ENCODE measurements at places on chromosomes 4 and X.

GRCh38 chr4:75141162-75141561, 208.2 kb downstream of the PARM1 start:
- no peak for DNase-seq

GRCh38 chr4:11615601-11616000, 186.9 kb upstream of the HS3ST1 start:
- no peak for DNase-seq

GRCh38 chr4:94426783-94427182, 25.0 kb upstream of the PDLIM5 start:
- DNase-seq: no peak

GRCh38 chr4:151087467-151087866, 12.0 kb upstream of the RPS3A start:
- no peak for DNase-seq

GRCh38 chr4:146545102-146545501, 23.4 kb upstream of the SLC10A7 start:
- no peak for DNase-seq

GRCh38 chrX:38357747-38358673, 5.6 kb downstream of the OTC start:
- no peak for DNase-seq

DNA sequence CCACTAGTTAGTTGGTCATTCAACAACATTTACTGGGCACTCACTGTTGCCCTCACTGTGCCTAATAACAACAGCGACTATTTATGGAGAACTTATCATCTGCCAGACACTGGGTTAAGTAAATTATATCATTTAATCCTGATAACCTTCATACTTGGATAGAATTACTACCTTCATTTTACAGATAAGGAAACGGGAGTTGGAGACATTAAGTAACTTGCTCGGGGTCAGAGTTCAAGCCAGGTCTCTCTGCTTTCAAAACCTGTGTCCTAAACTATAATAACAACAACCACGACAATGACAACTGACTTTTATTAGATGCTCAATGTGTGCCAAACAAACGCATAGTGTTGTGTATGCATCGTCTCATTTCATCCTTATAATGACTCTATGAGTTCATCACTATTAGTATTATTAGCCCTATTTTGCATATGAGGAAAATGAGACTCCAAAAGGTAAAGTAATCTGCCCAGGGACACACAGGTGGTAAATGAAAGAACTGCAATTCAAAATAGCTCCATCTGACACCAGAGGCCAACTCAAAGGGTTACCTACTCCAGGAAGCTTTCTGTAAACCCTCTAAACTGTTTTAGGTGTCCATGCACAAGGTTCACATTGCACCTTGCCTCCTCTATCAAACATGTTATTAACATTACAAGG, 98.4 kb upstream of the ACSL4 start:
- DNase-seq: no peak

DNA sequence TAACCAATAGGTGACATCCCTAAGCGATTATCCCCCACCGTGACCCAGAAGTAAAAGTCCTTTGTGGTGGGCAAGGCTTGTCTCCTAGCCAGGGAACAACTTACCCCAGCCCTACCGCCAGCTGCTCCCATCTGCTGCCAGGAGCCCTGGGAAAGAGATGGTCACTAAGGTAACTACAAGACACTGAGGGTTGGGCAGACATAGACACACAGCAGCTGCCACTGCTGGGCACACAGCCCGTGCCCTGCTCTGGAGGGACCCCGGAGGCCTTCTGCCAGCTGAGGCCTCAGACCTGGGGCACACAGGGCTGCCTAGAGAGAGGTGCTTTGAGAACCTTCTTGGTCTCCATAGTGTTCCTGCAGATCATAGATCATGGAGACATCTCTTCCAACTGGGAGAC, 53.0 kb upstream of the PROM1 start:
- no peak for DNase-seq

DNA sequence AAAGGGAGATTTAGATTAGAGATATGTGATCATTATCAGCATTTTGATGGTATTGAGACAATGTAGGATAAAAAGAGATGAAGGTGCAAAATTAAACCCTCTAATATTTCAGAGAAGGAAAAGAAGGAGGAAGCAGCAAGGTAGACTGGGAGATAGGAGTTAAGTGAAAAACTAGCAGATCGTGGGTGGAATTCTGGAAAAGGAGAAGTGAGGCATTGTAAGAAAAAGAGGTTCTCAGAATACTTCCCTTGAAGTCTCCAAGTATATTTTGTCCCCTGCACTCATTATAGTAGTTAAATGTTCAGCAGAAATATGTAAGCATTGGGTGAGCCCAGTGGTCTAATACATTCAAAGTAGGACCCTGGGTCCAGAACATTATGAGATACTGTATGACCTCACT, 30.3 kb downstream of the COPS4 start:
- no peak for DNase-seq

DNA sequence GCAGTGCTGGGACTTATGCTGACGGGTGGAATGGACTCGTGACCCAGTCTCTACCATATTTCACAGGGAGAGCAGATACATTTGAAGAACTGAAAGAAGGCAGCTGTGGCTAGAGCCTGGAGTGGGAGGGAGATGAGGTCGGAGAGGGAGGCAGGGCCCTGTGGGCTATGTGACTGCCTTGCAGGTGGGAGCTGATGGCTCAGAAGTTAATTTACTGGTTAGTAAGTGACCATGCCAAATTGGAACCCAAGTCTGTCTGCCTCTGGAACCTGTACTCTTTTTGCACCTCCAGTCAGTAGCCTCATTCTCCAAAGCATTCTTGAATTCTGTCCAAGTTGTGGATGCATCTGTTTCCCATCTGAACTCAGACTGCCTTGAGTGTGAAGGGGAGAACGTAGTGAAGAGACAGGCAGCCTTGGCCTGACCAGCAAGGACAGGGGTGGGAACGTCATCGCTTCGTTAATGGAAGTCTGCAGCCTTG, 92.3 kb downstream of the REPS2 start:
- DNase-seq: no peak

DNA sequence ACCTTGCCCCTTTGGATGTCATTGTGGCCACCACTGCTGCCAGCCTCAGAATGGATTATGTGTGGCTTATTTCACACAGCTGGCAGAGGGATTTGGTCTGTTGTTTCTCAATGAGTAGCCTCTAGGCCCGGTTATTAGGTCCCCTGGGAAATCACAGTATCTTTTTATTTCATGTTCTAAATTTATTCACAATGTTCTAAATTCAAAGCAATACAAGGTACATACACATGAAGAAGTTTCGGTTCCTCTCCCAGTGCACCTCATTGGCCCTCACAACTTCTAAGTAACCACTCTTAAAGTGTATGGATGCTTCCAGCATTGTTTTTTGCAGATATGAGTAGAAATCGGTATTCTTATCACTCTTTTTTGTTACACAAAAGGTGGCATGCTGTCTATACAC, 262.7 kb downstream of the RCHY1 start:
- no peak for DNase-seq

- no peak for DNase-seq
These were observed 1.5 kb downstream of the NKX1-1 start for GRCh38 chr4:1404573-1405253.

DNA sequence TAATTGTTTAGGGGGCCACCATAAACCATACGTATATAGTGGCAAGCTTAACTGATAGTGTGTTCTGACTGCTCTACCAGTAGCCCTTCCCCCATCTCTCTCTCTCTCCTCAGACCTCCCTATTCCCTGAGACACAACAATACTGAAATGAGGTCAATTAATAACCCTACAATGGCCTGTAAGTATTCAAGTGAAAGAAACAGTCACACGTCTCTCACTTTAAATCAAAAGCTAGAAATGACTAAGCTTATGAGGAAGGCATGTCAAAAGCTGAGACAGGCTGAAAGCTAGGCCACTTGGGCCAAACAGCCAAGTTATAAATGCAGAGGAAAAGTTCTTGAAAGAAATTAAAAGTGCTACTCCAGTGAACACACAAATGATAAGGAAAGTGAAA, 78.0 kb downstream of the PRDM5 start:
- no peak for DNase-seq

DNA sequence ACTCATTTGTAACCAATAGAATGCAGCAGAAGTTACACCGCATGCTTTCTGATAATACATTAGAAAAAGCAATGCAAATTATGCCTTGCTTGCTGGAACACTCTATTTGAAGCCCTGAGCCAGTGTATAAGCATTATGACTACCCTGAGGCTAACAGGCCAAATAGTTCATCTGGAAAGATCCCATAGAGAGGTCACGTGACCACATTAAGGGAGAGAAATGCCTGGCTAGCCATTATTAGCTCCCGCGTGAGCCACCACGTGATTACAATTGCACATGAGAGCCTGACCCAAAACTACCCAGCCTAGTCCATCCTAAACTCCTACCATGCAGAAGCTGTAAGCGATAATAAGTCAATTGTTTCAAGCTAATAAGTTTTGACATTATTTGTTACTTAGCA, 472.9 kb upstream of the GALNTL6 start:
- no peak for DNase-seq

- DNase-seq: no peak
These were observed 94.0 kb downstream of the AFAP1 start for GRCh38 chr4:7845493-7846128.

- DNase-seq: no peak
These were observed 78.7 kb downstream of the DCTD start for GRCh38 chr4:182838535-182838934.

DNA sequence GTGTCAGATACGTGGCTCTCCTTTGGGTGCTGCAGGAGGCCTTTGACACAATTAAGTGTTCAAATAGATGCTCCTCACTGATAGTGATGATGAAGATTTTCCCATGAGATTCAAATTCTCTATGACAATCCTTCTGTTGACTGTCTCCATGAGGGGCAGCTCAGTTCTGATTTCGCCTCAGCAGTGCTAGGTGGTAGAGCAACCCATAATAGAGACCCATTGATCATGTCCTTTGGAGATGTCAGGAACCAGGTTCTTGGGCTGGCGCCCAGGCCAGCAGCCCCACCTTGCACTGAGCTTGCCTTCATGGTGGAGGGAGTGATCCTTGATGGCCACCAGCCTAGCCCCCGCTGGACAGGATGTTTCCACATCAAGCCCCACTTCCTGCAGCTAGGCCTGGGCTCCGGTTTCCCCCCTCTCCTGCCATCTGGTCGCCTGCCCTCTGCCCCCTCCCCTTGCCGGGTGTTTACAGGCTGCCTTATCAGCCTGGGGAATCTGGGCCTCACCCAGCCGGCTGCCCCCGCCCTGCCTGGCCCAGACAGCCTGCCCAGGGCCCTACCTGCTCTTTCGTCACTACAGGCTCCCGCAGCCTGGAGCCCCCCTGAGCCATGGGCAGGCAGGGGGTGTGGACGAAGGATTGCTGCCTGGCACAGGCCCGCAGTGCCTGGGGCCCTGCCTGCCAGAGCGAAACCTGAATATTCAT, 12.6 kb downstream of the ELF4 start:
- DNase-seq: no peak

DNA sequence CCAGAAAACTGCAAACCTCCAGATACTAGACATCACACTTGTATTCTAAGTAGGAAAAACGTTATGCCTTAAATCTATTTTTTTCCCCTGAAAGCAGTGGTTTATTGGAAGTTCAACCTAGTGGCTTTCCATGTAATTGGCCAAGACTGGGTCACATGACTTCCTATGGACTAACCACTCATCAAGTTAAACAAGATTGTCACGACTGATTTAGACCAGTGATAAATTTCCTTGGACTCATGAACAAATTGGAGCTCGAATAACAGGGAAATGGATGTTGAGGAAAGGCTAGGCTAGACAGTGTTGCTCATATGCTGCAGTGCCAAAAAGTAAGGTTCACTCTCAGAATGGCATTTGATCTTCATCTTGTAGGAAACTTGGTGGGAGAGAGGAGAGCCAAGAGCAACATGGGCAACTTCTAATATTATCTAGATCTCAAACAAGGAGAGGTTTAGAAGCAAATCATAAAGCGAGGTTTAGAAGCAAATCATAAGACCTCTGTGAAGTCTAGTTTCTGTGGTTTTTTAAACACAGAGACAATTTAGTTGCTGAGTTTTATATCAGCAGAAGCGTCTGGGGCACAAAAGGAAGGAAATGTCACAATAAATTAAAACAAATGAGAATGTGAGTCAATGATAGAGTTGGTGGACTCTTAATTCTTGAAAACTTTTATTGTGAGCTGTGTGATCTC, 165.6 kb upstream of the BOD1L1 start:
- no peak for DNase-seq

- no peak for DNase-seq
These were observed 43.5 kb downstream of the LHFPL1 start for GRCh38 chrX:112636288-112636687.

GRCh38 chrX:84186603-84187532, 1.1 kb downstream of the RPS6KA6 start:
- no peak for DNase-seq

GRCh38 chr4:137644201-137644600, 111.9 kb upstream of the PCDH18 start:
- DNase-seq: no peak

DNA sequence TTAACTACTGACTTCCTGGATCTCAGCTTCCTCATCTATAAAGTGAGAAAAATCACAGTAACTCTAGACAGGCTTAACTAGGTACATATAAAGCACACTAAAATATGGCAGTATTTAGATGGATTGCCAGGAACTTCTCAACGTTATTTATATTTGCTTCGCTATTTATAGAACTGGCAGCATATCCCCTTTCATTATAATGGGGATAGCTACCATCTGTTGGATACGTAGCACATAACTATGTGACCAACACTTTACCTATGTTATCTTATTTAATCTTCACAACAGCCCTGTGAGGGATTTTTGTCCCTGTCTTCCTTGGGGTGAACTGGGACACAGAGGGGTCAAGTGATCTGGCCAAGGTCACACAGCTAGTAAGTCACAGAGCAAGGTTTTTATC, 64.6 kb downstream of the ENPEP start:
- DNase-seq: no peak

DNA sequence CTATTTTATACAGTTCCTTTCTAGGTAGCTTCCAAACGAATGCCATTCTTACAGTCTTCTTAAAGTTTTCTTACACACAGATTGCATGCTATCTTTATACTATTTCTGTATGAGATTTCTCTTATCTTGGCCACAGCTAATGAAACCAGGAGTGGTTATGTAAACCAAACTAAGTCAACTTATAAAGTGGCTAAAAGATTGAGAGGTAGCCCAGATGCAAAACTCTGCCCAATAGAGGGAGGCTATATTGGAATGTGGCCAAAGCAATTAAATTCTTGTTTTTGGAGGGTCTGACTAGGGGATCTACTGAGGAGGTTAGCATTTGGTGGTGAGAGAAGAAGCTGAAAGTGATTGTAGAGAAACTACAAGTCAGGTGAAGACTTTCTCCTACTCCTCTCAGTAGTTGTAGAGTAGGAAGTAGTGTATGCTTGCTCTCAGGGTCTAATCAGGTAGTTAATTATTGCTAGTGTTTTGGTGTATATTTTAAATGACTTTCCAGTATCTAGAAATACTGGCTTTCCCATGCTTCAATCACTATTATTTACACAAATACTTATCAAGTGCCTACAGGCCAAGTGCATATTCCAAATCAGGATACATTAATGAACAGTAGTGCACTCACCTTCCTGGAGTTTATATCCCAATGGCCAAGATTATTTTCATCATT, 104.2 kb upstream of the HPGD start:
- DNase-seq: no peak

GRCh38 chr4:128163177-128164117, 102.3 kb downstream of the LARP1B start:
- DNase-seq: no peak

Data from activated CD4-positive, alpha-beta T cell treated with anti-CD3 and anti-CD28 coated beads, Interleukin-2, amount 50 U/mL, for 4 hours (primary cell).